ENCODE measurements at places on chromosomes 5 and 9. TPM values are rescaled to one million over a fixed set of nuclear protein-coding genes. Genes with fewer than 3 reads are reported as not detected.

- H3K36me3 ChIP-seq, result no peaks in the 10 kb centered on the region
- H3K4me1 ChIP-seq, result no peaks in the 10 kb centered on the region
Measured at GRCh38 chr5:12467799-12468198, 563.6 kb upstream of the CTNND2 start.

Gene KCNMB1
- polyA plus RNA-seq, result 1.5 TPM

Gene SPINK13
- 1.5 TPM for polyA plus RNA-seq

Gene BDP1
- 42.2 TPM for polyA plus RNA-seq
